A549 treated with CORT108297 at 1 μM for 4 hours (cell line): ENCODE measurements at places on chromosomes 4 and X. TPM values are rescaled to one million over a fixed set of nuclear protein-coding genes. Genes with fewer than 3 reads are reported as not detected.

Gene BEX3
- 242 to 259 TPM (median 246 TPM) in 5 replicates for total RNA-seq

Gene GSPT2
- total RNA-seq = 7.7 to 10.9 TPM (median 8.5 TPM) in 5 replicates

Gene MAGEA9B
- total RNA-seq = not detected in 5 replicates

Gene GRID2
- not detected in 5 replicates for total RNA-seq

Gene GPRIN3
- total RNA-seq = 2.8 to 5.9 TPM (median 4.7 TPM) in 5 replicates

Gene CT47C1
- not detected in 5 replicates for total RNA-seq

Gene SYN1
- 0.15 to 0.35 TPM (median 0.15 TPM) in 5 replicates for total RNA-seq

Gene UCHL1
- 963 to 1,029 TPM (median 989 TPM) in 5 replicates for total RNA-seq

Gene RNF175
- total RNA-seq = not detected in 5 replicates

Gene CPLX1
- total RNA-seq = 0.38 to 0.86 TPM (median 0.60 TPM) in 5 replicates

Gene BMP3
- total RNA-seq = not detected in 5 replicates

Gene SHROOM4
- total RNA-seq = not detected in 5 replicates

Gene NDP
- not detected in 5 replicates for total RNA-seq

Gene TRIM61
- not detected in 5 replicates for total RNA-seq

Gene TCEAL7
- not detected in 5 replicates for total RNA-seq

Gene HSFX4
- not detected in 5 replicates for total RNA-seq

Gene MXRA5
- total RNA-seq = not detected in 5 replicates

Gene EVC2
- total RNA-seq = 1.8 to 2.7 TPM (median 2.2 TPM) in 5 replicates

Gene PRSS12
- total RNA-seq = 0.24 to 0.41 TPM (median 0.28 TPM) in 5 replicates

Gene PDGFC
- 2.5 to 3.5 TPM (median 3.1 TPM) in 5 replicates for total RNA-seq

Gene WDR17
- 1.4 to 2.2 TPM (median 1.9 TPM) in 5 replicates for total RNA-seq

Gene ZNF157
- 0.05 TPM in 1 of 5 replicates, not detected in the others for total RNA-seq

Gene PPA2
- total RNA-seq = 73.3 to 92.0 TPM (median 76.7 TPM) in 5 replicates

Gene ERAS
- 0.09 to 0.18 TPM (median 0.12 TPM) in 4 of 5 replicates, not detected in the other for total RNA-seq

Gene NAP1L3
- total RNA-seq = 0.25 to 0.42 TPM (median 0.29 TPM) in 5 replicates

Gene FAM184B
- 0.01 to 0.06 TPM (median 0.05 TPM) in 5 replicates for total RNA-seq

Gene AMELX
- total RNA-seq = not detected in 5 replicates

Gene REELD1
- total RNA-seq = not detected in 5 replicates

Gene RAB33A
- 0.10 to 0.31 TPM (median 0.20 TPM) in 5 replicates for total RNA-seq

Gene CCDC110
- total RNA-seq = 0.04 to 0.09 TPM (median 0.07 TPM) in 3 of 5 replicates, not detected in the others

Gene TTC29
- total RNA-seq = not detected in 5 replicates

Gene GATA1
- not detected in 5 replicates for total RNA-seq

Gene GPRASP3
- total RNA-seq = 3.2 to 4.0 TPM (median 3.7 TPM) in 5 replicates

Gene UGT2B7
- total RNA-seq = 0.12 to 0.50 TPM (median 0.18 TPM) in 5 replicates

Gene ITGB1BP2
- 0.69 to 1.1 TPM (median 0.99 TPM) in 5 replicates for total RNA-seq

Gene ERCC6L
- 11.1 to 15.1 TPM (median 12.4 TPM) in 5 replicates for total RNA-seq

Gene HTR2C
- not detected in 5 replicates for total RNA-seq

Gene MED28
- 27.0 to 42.2 TPM (median 32.3 TPM) in 5 replicates for total RNA-seq

Gene DNAAF6
- total RNA-seq = not detected in 5 replicates

Gene CC2D2A
- total RNA-seq = 11.6 to 14.9 TPM (median 12.9 TPM) in 5 replicates

Gene TRAM1L1
- 0.47 to 0.89 TPM (median 0.55 TPM) in 5 replicates for total RNA-seq

Gene HAND2
- 0.22 to 0.81 TPM (median 0.49 TPM) in 5 replicates for total RNA-seq

Gene SAGE1
- total RNA-seq = 0.06 to 0.08 TPM in 2 of 5 replicates, not detected in the others

Gene NIPAL1
- total RNA-seq = 0.68 to 1.1 TPM (median 0.86 TPM) in 5 replicates

Gene GDPD2
- total RNA-seq = 0.05 to 0.06 TPM (median 0.06 TPM) in 5 replicates

Gene CXCL11
- 0.09 to 0.51 TPM (median 0.18 TPM) in 5 replicates for total RNA-seq

Gene BEND2
- not detected in 5 replicates for total RNA-seq

Gene MOB1B
- 4.7 to 7.0 TPM (median 6.4 TPM) in 5 replicates for total RNA-seq

Gene ADH6
- 0.07 to 0.15 TPM (median 0.12 TPM) in 3 of 5 replicates, not detected in the others for total RNA-seq

Gene KIAA1210
- total RNA-seq = not detected in 5 replicates

Gene INTU
- 0.98 to 1.4 TPM (median 1.0 TPM) in 5 replicates for total RNA-seq
